Stimulated activated CD4-positive, alpha-beta T cell treated with anti-CD3 and anti-CD28 coated beads, Interleukin-1b, Interleukin-23, amount 100 ng/mL, for 24 hours (primary cell): ENCODE measurements at places on chromosomes 6 and 20.

GRCh38 chr6:7787137-7787608 lies 61.3 kb downstream of the BMP6 start:
- no peak for DNase-seq

DNA sequence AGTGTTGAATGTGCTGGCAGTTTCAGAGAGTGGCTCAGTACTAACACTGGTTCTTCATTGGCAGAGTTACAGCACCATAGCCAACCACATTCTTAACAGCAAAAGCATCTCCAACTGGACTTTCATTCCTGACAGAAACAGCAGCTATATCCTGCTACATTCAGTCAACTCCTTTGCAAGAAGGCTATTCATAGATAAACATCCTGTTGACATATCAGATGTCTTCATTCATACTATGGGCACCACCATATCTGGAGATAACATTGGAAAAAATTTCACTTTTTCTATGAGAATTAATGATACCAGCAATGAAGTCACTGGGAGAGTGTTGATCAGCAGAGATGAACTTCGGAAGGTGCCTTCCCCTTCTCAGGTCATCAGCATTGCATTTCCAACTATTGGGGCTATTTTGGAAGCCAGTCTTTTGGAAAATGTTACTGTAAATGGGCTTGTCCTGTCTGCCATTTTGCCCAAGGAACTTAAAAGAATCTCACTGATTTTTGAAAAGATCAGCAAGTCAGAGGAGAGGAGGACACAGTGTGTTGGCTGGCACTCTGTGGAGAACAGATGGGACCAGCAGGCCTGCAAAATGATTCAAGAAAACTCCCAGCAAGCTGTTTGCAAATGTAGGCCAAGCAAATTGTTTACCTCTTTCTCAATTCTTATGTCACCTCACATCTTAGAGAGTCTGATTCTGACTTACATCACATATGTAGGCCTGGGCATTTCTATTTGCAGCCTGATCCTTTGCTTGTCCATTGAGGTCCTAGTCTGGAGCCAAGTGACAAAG lies 17.0 kb upstream of the ADGRF4 start:
- DNase-seq: no peak

GRCh38 chr6:18400831-18401446 lies 13.8 kb downstream of the RNF144B start:
- DNase-seq: no peak

GRCh38 chr6:19869464-19869863 lies 32.3 kb downstream of the ID4 start:
- no peak for DNase-seq

DNA sequence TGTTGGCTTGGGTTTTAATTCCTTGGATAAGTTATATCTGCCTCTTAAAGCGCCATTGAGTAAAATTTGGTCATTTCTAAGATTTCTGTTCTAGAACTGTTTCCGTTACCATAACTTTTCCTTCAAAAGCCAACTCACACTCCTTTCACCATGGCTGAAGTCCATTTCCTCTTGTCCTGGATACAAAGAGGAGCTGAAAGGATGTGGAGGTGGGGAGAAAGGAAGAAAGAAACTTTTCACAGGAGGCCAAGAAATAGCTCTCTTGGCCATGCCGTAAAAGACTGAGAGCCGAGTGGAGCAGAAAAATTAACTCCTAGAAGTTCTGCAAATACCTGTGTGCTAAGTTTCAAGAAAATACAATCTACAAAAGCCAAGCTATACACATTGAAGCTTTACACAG lies 21.6 kb downstream of the GABBR1 start:
- no peak for DNase-seq

DNA sequence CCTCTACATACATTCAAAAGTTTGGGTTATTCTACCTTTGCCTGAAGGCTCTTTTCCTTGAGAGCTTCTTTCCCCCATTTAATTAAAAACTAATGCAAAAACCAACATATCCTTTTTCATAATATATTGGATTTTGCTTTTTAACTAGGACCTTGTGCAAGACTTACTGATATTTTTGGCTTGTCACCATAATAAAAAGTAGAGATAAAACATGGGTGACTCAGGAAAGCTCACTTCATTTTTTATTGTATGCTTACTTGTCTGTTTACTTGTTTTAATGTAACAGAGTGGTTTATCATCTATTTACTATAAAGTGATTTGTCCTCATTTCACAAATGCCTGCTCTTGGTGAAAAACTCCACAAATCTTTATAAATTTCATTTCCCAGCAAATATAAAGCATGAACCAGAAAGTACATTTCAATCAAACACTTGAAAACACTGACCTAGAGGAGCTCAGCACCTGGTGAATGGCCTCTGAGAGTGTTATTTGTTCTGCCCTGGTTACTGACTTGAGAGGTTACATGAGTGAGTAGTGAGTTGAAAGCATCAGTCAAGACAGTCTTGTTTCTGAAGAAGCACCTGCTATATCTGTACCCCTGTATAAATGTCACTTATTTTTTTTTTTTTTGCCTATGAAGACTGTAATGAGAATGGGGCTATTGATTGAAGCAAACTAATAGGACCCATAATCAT lies 20.8 kb downstream of the ADGRG6 start:
- no peak for DNase-seq

- no peak for DNase-seq
Observed at GRCh38 chr6:10180138-10181074, 234.5 kb downstream of the TFAP2A start.

DNA sequence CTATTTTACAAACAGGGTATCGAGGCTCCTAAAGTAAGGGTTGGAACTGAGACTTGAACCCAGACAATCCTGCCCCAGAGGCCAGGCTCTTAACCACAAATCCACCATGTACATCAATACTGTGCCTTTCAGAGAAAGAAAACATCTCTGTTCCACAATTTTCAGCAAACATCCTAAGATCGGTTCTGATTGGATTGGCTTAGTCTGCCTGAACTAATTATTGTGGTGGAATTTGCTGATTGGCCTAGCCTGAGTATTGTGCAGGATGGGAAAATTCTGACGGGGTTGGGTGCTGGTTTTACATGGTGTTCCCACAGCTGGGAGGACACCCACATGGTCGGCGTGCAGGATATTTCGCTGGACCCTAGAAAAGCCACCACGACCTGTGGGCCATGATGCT lies at the start of gene CLPSL1:
Gene CLPSL1 (plus strand): TSS at position 301 of the 400 bp plus-strand sequence. CDS start 92 bp downstream, at position 393.
- DNase-seq: no peak

- no peak for DNase-seq
Observed at GRCh38 chr20:25288291-25289181, 40.7 kb downstream of the PYGB start.

DNA sequence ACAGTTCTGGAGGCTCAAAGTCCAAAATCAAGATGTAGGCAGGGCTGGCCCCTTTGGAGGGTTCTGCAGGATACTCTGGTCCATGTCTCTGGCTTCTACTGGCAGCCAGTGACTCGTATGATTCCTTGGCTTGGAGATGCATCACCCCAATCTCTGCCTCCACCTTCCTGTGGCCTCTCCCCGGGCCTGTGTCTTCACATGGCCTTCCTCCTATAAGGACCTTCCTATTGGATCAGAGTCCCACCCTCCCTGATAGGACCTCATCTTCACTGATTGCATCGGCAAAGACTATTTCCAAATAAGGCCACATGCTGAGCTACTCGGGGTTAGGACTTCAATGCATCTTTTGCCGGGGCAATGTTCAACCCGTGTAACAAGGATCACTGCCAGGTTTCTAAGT lies 509.0 kb downstream of the CD83 start:
- no peak for DNase-seq

DNA sequence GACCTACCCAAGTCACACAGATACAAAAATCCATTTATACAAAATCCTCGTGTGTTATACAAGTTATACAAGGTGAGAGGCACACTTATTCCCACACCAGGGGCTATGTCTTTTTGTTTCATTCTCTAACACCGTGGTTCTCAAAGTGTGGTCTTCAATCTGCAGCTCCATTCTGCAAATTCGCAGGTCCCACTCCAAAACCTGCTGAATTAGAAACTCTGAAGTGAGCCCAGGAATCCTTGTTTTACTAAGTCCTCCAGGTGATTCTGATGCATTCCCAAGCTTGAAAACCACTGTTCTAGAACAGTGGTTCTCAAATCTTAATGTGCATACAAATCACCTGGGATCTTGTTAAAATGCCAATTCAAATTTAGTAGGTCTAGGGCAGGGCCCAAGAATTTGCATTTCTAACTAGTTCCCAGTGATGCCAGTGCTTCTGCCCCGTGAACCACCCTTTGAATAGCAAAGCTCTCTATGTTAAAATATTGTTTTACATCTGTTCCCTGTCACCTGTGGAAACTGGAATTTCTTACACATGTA lies 35.1 kb downstream of the LRFN2 start:
- no peak for DNase-seq

GRCh38 chr6:133136177-133136880 lies 104.8 kb upstream of the EYA4 start:
- DNase-seq: no peak

- DNase-seq: no peak
Observed at GRCh38 chr6:168951217-168951616, 302.4 kb downstream of the THBS2 start.

DNA sequence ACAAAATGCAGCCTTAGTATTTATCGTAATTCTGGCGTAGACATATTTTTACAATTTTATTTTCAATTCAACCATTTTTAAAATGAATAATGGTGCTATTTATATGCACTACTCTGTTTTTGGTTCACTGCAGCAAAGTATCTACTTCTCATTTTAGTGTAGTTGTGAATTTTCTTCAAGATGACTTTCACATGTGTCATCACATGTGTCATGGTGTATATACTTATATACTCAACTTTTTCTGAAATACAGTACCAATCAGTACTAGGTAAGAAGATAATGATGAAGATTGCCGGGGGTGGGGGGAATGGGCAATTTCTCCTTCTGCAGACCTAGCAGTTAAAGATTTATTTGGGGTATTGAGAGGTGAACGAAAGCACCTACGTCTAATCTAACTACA lies 634.5 kb downstream of the PHF3 start:
- DNase-seq: no peak
